ENCODE measurements at places on chromosomes 7 and 10. TPM values are rescaled to one million over a fixed set of nuclear protein-coding genes. Genes with fewer than 3 reads are reported as not detected.

Gene MMD2
- total RNA-seq, result not detected

Gene EPDR1
- total RNA-seq, result 0.69 TPM

Gene ADIRF
- not detected for total RNA-seq

GRCh38 chr10:87849001-87849400 is 14.3 kb downstream of the KLLN start:
- no peak for DNase-seq

GRCh38 chr7:154937837-154938236 is 65.1 kb downstream of the PAXIP1 start:
- no peak for DNase-seq

DNA sequence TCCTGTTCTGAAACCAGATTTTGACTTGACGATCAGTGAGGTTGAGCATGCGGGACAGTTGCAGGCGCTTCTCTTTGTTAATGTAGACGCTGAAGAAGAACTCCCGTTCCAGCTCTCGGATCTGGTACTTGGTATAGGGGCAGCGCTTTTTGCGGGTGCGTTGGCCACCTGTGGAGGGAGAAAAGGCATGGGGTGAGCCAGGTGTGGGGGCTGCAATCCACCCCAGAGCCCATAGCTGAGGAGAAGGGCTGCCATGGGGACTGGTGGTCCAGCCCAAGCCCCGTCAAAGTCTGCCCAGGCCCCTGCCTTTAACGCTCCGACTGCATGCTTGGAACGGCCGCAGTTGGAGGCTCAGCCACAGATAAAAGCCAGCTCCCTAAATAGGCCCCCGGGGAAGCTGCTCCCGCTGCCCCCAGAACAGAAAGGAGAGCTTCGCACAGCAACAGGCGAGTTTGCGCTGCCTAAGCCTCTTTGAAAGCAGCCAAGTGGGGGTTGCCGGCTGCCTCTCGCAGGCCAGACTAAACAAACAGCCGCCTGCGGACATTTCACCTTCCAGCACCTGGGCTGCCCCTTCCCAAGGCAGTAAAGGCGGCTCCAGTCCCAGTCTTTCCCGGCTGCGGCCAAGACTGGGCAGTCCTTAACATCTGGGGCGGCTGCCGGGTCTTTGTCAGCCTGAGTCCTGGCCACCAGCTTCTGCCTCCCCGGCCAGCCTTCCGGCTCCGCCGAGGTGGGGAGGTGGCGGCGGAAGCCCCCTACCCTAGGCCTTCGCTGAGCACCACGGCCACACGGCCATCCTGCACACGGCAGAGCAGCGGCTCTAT is 2.0 kb downstream of the HOXA11 start:
- DNase-seq, result peak; percentile 9

GRCh38 chr10:132451506-132452215 is 54.7 kb downstream of the PWWP2B start:
- DNase-seq, result no peak

- no peak for DNase-seq
These were observed 282.7 kb upstream of the SEMA3D start for GRCh38 chr7:85469446-85470010.

DNA sequence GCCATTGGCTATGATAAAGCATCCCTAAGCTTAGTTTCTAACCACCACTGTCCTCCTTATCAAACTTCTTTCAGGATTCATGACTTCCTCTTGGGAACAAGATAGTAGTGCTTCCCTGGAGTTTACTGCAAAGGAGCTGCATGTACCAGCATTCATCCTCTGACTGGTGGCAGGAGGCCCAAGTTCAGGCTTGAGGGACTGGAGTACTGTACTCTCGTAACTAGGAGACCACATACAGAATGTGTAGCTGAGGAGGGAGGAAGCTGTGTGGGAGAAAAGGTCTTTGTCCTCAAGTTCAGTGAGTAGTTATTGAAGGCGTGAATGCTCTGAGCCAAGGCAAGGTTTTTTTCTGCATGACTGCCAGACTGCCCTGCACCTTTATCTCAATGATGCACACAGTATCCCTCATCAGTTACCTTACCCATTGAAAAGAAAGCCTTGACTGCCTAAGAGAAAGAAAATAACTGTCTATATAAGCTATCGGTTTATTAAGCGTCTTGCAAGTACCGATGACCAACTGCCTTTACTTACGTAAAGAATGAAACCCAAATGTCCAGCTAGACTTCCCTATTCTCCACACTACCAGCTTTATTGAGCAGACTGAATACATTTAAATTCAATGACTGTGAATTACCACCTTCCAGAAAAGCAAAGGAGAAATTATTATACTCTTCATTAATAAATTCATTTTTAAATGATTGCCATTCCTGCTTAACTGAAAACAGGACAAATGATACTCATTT is 12.8 kb downstream of the SCRN1 start:
- no peak for DNase-seq

GRCh38 chr10:114033566-114033965 is 10.1 kb upstream of the ADRB1 start:
- no peak for DNase-seq

- DNase-seq, result no peak
These were observed 83.4 kb downstream of the PON1 start for GRCh38 chr7:95240921-95241320.

DNA sequence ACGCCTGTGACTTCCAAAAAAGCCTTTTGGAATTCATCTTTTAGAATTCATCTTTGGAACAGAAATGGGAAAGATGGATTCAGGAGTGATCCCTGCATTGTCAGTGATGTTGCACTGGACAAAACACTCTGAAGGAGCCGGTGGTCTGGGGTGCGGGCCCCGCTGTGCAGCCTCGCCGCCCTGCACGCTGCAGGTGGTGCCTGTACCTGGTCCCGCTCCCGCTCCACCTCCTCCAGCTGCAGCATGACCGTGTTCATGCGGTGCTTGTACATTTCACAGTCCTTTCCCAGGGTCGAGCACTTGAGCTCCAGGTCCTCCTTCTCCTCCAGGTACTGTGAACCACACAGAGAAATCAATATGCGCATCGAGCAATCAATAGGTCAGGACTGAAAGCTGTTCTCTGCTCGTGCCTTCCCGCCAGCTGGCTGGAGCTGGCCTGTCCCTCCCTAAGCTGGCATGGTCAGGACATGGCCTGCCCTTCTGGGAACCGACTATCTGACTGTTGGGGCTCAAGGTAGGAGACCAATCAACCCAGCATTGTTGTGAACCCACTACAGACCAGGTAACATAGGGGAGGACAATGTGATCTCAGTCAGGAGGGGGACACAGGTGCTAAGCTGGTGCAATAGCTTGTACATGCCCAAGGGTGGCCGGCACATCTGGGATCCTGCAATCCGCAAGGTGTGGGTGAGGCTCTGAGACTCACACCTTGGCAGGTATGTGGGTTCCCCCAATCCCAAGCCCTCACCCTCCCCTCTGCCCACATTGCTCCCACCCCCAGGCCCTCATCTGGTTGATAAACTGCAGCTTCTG is 93.8 kb upstream of the GNA12 start:
- DNase-seq, result peak; percentile 5
